PC-3 (cell line): ENCODE measurements at places on chromosomes 1 and 21. TPM values are rescaled to one million over a fixed set of nuclear protein-coding genes. Genes with fewer than 3 reads are reported as not detected.

DNA sequence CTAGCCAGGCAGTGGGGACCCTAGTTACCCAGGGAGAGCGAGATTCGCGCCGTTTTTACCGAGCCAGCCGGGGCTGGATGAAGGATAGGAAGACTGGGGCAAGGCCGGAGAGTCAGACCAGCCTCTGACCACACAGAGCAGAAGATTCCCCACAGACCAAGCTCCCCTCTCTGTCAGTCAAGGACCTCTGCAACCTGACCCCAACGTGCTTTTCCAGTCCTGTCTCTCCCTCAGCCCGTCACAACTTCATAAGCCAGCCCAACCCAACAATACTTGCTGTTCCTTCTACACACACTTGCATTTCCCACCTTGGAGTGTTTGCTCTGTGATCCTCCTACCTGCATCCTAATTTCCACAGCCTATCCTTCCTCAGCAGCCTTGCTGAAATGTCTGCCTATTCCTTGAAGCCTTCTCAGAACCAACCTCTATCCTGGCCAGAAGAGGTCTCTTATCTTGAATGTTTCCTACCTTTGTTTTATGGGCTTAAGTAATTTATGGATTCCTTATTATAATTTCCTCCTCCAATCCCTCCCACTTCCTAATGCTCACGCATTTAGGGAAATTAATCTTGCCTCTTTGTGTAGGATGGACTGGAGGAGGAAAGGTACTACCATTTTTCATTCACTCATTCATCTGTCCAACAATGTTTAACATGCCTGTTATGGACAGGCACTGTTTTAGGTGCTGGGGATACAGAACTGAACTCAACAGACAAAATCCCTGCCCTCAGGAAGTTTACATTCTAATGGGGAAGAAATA lies at the start of gene GSTM3:
GSTM3 (minus strand) TSS at position 424 of the 759 bp plus-strand sequence. CDS start 751 bp downstream, outside the sequence.
- peak; percentile 15 for DNase-seq

GRCh38 chr1:168220470-168220871 lies 5.3 kb upstream of the SFT2D2 start:
- no peak for DNase-seq

Gene TNNT2
- 1.1 and 2.9 TPM in 2 replicates for total RNA-seq

DNA sequence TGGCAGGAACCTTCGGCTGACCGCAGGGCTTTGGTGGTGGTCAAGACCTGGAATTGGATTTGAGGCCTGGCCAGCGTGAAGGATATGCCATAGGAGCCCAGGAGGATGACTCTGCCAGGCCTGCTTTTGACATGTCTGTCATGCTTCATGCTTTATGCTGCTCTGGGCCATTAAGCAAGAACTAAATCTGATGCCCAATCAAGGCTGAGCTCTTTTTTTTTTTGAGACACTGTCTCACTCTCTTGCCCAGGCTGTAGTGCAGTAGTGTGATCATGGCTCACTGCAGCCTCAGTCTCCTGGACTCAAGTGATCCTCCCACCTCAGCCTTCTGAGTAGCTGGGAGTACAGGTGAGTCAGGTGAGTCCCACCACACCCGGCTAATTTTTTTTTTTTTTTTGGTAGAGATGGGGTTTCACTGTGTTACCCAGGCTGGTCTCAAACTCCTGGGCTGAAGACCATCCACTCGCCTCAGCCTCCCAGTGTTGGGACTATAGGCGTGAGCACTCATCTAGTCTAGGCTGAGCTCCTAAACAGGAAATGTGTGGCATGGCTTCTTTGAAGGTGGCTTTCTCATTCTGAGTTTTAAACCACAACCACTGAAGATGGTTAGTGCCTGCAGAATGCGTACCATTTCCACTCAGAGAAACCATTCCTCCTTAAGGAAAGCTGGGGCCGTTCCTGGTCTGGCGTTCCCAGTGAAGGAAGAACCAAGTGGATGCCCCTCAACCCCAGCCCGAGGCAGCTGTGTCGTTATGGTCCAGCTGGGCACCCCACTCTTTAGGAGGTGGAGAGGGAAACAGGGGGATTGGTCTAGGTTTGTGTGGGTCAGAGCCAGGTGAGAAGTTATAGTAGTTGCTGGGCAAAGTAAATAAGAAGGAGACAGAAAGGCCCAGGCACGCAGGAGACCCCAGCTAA lies 34.2 kb upstream of the ATP5PO start:
- no peak for DNase-seq

DNA sequence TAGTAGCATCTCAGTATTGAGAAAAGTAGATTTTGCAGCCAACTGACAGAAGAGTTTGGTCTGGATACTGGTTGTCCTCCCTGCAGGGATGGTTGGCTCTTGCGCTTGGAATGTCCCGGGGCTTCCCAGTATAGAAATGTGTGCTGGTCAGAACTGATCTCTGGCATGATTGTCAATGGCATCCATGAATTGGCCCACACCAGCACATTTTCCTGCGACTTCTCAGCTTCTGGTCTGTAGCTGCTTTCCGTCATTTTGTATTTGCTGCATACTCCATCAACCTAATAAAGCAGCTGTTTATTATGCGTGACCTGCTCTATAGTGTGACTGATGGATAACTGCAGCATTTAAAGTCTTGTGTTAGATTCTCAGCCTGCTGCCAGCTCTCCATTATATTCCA lies 203.7 kb downstream of the S1PR1 start:
- no peak for DNase-seq

GRCh38 chr1:72375226-72375625 lies 92.9 kb upstream of the NEGR1 start:
- DNase-seq: no peak

GRCh38 chr1:184166485-184166884 lies 115.0 kb downstream of the TSEN15 start:
- no peak for DNase-seq

Gene BSND
- total RNA-seq: not detected in 2 replicates

- no peak for DNase-seq
Measured at GRCh38 chr1:65195495-65196417, 47.8 kb downstream of the AK4 start.

DNA sequence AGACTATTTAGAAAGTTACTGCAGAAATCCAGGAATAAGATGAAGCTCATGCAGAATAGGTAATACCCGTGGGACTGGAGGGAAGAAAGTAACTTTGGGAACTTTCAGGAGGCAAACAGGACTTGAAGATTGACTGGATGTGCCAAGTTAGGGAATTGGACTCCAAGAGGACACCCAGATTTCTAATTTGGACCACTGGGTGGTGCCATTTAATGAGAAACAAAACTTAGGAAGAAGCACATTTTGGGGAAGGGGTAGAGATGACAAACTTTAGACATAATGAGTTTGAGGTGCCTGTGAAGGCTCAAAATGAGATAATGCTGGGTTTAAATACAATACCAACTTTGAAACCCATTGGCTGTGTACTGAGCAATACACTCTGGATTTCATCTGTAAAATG lies 3.3 kb upstream of the B4GALT3 start:
- DNase-seq: peak; percentile 57

- peak; percentile 99 for DNase-seq
Measured at GRCh38 chr1:156123356-156124196, 9.1 kb downstream of the LMNA start.

DNA sequence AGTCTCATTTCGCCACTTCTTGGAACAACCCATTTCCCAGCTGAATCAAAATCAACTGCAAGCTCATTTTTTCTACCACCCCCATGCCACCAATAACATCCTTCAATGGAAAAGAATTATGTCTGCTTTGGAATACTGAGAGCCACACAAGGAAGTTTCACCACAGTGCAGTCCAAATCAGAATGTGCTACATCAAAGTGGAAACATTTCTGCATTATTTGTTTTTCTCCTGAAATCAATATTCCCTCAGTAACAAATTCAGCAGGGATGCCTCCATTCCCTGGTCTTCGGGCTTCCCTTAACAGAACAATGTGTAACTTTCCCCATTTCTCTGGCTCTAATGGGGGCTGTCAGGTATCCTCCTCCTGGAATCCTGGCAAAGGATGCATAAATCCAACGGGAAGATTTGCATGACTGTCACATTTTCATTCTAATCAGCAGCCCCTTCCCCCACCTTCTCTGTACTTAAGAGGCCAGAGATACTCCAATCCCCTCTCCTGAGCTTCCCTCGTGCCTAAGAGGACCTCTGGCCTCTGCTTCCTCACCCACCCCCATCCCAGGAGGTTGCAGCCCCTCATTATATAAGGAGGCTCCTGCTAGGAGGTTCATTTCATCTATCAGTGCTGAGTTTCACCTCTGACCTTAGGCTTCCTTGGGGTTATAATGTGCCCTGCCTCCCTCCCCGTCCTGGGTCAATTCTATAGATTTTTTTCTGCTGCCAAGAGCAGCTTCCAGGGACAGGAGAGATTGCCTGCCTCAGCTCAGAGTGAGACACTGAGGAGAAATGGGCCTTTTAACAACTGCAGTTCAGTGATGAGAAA lies 201.1 kb downstream of the OMA1 start:
- no peak for DNase-seq

Gene EPHX1
- 54.6 and 69.2 TPM in 2 replicates for total RNA-seq

- DNase-seq: no peak
Measured at GRCh38 chr21:32710987-32711386, 16.8 kb downstream of the SYNJ1 start.

DNA sequence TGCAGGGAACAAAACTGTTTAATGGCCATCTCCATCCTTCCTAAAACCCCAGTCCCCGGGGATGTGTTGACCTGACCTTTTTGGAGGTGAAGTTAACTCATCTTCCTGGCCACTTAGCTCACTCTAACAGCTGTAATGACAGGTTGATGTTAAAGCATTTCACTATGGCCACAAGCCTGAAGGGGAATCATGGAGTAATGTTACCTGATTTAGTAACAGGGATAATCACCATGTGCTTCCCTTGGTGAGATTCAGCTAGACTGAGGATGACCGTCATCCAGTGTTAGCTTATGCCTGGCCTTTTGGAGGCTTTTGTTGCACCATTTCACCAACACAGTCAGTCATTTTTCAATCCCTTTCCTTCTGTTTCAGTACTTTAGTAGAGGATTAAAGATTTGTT lies 64.3 kb upstream of the RAVER2 start:
- no peak for DNase-seq

Gene CHI3L1
- not detected in 2 replicates for total RNA-seq

GRCh38 chr1:25476186-25477097 lies 45.7 kb downstream of the MACO1 start:
- no peak for DNase-seq

- peak; percentile 43 for DNase-seq
Measured at GRCh38 chr21:46211786-46212720, 16.5 kb downstream of the LSS start.

DNA sequence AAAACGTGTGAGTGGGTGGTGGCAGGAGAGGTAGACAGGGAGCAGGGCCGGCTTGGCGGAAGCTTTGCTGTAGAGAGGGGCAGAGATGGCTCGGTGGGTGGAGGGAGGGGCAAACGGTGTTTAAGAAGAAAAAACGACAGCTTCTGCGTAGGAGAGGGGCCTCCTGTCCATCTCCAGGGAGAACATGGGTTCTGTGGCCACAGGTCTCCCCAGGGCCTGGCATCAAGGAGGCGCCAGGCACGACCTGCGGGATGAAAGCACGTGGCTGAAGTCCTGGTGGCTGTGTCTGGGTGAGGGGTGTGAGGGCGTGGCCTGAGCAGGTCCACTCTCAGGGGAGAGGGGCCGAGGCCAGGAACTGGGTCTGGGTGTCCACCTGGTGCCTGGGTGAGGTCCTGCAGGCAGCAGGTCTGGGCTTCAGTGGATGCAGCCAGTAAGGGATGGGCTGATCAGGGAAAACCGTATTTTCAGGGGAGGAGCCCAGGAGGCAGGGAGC lies 940 bp upstream of the PRKCZ start:
- DNase-seq: peak; percentile 73

Gene TCP10L
- 0.23 and 2.1 TPM in 2 replicates for total RNA-seq

Gene PLA2G2F
- total RNA-seq: 0.18 TPM in 1 of 2 replicates, not detected in the other

GRCh38 chr21:44766818-44767354 lies 34.7 kb downstream of the UBE2G2 start:
- no peak for DNase-seq

Gene OR2T29
- not detected in 2 replicates for total RNA-seq

DNA sequence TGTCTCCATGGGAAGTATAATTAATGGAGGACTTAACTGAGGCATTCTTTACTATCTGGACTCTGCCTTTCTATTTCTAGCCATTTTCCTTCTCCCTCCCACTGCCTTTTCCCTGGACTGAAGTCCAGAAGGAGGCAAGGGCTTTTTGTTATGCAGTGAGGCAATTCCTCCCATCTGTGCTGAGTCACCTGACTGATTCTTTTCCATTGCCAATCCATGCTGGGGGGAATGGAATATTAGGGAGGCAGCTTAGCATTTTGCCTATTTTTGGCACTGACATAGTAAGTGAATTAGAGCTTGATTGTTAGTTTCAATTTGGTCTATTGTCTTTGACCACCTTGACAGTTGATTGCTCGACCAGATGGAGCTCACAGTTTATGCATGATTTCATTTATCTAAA lies 1000.6 kb upstream of the PRMT6 start:
- no peak for DNase-seq

GRCh38 chr1:162179121-162179520 lies 109.6 kb downstream of the NOS1AP start:
- DNase-seq: peak; percentile 54

Gene HCN3
- total RNA-seq: 1.8 and 1.9 TPM in 2 replicates

DNA sequence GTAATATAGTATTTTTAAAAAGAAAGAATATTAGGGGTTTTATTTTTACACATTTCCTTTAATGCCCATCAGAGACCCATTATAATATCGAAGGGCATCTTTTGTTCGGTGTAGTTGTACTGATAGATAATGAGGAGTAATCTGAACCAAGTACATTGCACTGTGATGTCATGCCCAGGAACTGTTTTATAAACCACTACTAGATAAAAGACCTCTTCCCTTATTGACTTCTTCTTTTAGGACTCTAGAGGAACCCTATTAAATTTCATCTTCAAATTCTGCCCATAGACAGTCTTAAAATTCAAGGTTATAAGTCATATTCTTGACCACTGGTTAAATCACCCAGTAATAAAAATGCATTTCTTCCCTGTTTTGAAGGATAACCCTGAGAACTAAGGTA lies 206.5 kb downstream of the NRIP1 start:
- no peak for DNase-seq

Gene BCL2L15
- 0.29 TPM in 1 of 2 replicates, not detected in the other for total RNA-seq

- no peak for DNase-seq
Measured at GRCh38 chr1:11525151-11525505, 46.2 kb downstream of the DISP3 start.

- no peak for DNase-seq
Measured at GRCh38 chr1:180800945-180801344, 111.8 kb upstream of the KIAA1614 start.

DNA sequence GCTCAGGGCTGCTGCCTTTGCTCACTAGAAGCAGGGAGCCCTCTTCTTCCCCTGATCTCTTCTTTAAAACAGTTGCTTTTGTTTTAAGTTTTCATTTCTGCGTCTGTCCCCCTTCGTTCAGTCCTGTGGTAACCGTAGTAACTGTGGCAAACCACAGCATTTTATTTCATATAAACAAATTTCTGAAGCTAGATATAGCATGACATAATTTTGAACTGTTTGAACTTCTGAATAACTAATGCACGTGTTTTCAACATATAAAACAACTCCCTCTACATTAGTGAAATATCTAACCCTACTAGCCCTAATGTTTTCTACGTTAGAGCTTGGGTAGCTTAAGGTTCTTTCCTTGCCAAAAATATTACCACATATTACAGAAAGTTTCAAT lies 104.6 kb downstream of the DISP1 start:
- no peak for DNase-seq

DNA sequence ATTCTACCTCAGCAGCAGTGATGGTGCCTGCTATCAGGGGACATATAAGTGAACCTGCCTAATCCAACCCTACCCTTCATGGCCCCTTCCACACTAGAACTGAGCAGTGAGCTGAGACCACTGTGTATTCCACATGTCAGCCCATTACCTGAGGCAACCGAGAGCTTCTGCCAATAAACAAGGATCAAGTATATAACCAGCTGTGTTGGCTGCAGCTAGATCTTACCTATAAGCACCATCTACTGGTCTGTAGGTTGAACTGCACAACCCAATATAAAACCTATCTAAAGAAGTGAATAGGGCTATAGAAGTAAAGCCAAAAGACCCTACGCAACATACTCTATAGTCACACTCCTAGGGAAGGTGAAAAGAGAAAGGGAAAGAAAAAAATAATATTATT lies 376.9 kb downstream of the HHIPL2 start:
- DNase-seq: peak; percentile 77
